Stimulated activated CD4-positive, alpha-beta T cell treated with anti-CD3 and anti-CD28 coated beads, Interleukin-12 subunit alpha, Interleukin-12 subunit beta, amount 100 ng/mL, for 24 hours (primary cell): ENCODE measurements at places on chromosomes 12 and 14.

GRCh38 chr14:20388159-20388558 is 25.1 kb downstream of the TEP1 start:
- DNase-seq: no peak

DNA sequence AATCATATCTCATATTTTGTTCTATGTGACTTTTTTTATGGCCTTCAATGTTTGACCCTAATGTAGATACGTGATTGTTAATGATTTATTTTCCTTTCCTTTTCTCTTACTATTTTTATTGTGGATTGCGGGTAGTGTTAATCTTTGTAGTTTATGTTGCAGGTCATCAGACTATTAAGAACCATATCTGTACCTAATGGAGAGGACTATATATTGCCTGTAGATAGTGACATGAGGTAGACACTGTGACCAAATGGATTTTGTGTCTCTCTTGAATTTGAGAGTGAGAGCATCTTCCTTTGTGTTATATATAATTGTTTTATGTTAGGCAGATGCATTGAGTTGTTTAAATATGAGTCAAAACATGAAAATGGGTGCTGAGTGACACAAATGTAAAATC is 543.4 kb upstream of the MGAT4C start:
- no peak for DNase-seq

DNA sequence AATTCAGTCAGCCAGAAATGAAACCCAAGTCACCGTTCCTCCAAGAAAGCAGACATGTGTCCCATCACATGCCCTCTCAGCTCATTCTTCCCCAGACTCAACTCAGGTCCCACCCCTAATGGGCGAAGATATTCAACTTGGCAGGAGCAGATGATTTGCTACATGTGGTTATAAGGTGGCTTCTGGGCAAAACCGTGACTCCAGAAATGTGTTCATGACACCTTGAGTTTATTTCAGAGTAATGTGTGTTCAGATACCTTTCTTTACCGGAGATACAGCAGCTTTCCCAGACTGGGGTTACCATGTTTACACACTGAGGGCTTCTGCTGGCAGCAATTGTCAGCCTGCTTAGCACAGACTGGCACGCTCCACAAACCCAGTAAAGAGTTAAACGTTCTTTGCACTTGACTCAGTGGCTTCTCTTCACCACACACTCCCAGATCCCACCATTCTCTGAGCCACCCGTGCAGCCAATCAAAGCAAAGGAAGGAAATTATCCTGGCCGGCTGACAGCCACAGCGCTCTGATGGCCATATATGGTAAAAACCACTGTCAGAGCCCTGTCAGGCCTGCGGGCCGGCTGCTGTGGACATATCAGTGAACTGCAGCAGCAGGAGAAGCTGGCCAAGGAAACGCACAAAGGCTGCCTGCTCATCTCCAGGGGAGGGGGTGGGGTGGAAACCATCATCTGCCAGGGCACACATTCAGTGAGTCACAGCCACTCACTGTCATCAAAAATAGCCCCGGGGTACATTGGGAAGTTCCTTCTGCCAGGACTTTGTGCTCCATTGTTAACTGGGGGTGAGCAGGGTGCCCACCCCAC is 39.9 kb downstream of the CORO1C start:
- no peak for DNase-seq

- DNase-seq: no peak
Measured at GRCh38 chr14:51922624-51923023, 62.2 kb downstream of the GNG2 start.

GRCh38 chr14:45359746-45360145 is 106.7 kb upstream of the MIS18BP1 start:
- no peak for DNase-seq

- no peak for DNase-seq
Measured at GRCh38 chr14:23248601-23249000, 10.9 kb downstream of the RNF212B start.

GRCh38 chr12:132907216-132907615 is 19.8 kb upstream of the CHFR start:
- no peak for DNase-seq

DNA sequence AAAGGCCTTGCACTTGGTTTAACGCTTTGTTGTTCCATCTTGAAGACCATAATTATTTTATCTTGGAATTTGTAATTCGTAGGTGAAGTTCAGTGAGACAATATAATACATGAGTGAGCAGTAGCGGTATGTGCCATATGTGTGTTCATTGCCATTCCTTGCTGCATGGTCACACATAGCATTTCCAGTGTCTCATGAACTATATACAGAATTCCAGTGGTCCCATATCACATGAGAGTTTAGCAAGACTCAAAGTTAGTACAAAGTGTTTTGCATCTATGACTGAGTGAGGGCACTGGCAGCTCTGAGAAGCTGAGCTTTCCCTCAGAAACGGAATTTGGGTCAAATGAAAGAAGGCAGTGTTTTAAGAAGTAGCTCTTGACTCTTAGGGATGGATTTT is 359.8 kb downstream of the FOXG1 start:
- no peak for DNase-seq

- no peak for DNase-seq
Measured at GRCh38 chr12:63238892-63239291, 87.9 kb upstream of the AVPR1A start.

GRCh38 chr14:19874842-19875241 is at the start of gene OR4K2:
OR4K2 (plus strand) TSS chr14:19875142; CDS start chr14:19876268, 1,126 bp downstream.
- no peak for DNase-seq

- DNase-seq: no peak
Measured at GRCh38 chr14:61530296-61530695, 165.0 kb upstream of the HIF1A start.

DNA sequence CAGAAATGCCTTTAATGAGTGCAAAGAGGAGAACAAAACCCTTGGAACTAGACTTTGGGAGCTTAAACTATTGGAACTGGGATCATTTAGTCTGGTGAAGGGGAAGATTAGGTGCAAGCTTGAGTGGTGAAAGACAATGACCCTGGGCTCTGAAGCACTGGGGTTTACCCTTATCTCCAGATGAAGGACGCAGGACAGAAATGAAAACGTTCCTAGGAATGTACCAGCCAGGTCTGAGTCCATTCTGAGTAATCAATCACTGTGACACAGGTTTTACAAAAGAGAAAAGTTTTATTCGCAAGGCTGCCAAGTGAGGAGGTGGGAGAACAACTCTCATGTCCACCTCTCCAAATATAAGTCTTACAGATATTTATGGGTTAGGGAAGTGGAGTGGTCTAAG is 249.1 kb downstream of the LRIG3 start:
- DNase-seq: no peak

DNA sequence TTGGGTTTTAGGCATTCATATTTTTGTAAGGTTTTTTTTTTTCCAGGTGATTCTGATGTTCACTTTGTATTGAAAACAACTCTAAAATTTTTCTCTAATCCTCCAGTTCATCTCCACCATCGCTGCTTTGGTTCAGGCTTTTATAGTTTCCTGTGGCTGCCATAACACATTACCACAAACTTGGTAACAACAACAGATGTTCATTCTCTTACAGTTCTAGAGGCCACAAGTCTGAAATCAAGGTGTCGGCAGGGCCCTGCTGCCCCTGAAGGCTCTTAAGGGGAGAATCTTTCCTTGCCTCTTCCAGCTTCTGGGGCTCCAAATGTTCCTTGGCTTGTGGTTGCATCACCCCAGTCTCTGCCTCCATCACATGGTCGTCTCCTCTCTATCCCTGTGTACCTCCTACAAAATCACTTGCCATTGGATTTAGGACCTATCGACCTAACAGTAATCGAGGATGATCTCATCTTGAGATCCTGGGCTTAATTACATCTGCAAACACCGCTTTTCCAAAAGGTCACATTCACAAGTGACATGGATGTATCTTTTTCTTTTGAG is 55.2 kb downstream of the PELI2 start:
- no peak for DNase-seq

- DNase-seq: no peak
Measured at GRCh38 chr12:25958428-25959070, at the start of gene RASSF8. RASSF8 (plus strand) TSS chr12:25958682; CDS start chr12:26055344, 96,662 bp downstream.

GRCh38 chr12:33593753-33594152 is 154.1 kb upstream of the SYT10 start:
- no peak for DNase-seq

DNA sequence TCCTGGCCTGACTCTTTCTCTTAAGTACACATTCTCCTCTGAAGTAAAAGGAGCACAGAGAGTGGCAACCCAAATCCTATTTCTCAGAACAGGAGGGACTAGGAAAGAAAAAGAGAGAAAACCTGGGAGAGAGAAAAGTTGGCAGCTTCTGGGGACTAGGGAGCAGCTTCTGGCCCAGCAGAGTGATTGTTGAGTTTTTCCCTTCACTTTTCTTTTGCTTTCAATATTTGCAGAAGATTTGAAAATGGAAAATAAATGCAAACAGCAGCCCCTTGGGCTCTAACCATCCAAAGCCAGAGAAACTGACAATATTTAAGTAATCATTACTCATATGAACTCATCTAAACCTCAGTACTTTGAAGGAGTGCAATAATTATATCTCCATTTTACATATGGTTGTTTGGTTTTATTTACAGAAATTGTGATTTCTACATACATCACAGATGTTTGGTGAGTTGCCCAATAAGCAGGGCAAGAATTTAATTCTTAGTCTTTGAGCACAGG is 28.8 kb upstream of the IGF1 start:
- DNase-seq: no peak

DNA sequence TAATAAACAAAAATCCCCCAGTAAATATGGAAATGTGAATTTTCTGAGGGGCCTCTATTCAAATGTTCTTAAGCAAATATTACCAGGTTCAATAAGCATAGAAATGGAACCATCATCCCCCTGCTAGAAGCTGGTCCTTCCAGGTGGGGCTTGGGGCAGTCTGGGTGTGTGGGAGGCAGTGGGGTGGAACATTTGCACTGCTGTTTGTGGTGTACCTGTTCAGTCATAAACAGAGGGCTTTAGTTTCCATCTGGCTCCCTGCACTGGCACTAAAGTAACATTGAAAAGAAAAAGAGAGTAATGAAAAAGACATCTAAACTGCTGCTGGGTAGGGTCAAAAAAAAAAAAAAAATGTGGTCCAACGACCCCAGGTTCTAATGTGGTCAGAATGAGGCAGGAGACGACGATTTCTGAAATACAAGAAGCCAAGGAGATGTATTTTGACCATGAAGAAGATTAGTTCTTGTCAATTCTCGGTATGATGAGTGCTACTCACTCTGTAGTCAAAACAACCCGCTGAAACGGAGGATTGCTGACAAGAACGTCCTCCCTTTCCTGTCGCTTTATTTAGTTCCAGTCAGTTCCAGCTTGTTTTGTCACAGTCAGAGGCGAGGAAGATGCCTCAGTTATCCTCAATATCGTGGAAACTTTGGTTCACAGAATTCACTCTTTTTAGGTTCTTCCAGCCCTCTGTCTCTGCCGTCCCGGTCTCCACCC is 44.2 kb upstream of the MANSC4 start:
- no peak for DNase-seq

DNA sequence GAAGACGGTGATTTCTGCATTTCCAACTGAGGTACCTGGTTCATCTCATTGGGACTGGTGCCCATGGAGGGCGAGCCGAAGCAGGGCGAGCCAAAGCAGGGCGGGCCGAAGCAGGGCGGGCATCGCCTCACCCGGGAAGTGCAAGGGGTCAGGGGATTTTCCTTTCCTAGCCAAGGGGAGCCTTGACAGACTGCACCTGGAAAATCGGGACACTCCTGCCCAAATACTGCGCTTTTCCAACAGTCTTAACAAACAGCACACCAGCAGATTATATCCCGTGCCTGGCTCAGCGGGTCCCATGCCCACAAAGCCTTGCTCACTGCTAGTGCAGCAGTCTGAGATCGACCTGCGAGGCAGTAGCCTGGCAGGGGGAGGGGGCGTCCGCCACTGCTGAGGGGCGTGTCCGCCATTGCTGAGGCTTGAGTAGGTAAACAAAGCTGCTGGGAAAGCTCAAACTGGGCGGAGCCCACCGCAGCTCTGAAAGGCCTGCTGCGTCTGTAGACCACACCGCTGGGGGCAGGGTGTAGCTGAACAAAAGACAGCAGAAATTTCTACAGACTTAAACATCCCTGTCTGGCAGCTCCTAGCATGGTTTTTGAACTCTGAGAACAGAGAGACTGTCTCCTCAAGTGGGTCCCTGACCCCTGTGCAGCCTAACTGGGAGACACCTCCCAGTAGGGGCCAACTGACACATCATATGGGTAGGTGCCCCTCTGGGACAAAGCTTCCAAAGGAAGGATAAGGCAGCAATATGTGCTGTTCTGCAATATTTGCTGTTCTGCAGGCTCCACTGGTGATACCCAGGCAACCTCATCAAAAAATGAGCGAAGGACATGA is 77.2 kb downstream of the BAZ1A start:
- DNase-seq: no peak

DNA sequence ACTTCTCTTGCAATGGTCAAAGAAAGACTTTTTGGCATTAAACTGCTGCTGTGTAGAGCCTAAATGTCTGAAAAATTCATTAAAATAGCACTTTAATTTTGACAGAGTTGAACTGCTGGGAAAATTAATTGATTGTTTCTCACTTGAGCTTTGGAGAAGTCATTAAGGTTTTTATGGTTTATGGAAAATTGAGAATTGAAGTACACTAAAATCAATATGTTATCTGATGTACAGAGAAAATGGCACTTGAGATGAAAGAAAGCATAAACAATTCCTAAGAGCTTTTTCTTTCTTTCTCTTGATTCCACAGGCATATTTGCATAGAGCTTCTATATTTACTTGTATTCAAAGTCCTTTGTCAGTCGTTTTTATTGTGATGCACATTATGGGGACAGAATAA is 188.5 kb upstream of the CAND1 start:
- DNase-seq: no peak

DNA sequence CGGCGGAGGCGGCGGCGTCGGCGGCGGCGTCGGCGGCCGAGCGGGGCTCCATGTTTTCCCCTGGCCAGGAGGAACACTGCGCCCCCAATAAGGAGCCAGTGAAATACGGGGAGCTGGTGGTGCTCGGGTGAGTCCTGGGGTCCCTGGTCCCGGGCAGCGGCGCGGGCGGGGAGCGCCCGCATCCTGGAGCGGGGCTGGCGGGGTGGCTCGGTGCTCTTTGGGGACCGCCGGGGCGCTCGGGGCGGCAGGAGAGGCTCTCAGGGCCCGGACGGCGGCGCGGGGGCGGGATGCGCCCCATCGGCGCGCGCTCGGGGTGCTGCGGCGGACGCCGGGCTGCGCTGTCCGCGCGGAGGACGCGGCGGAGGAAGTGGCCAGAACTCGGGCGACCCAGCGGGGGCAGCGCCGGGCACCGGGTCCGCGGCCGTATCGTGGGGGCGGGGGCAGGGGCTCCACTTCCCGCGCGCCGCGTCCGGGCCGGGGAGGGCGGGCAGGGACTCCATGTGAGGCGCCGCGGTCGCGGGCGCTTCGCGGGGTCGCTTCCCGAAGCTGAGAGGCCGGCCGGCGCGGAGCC is 485 bp downstream of the PELI2 start:
- DNase-seq: peak; percentile 3

- peak; percentile 43 for DNase-seq
Measured at GRCh38 chr12:48618541-48618940, 48.7 kb upstream of the LALBA start.

DNA sequence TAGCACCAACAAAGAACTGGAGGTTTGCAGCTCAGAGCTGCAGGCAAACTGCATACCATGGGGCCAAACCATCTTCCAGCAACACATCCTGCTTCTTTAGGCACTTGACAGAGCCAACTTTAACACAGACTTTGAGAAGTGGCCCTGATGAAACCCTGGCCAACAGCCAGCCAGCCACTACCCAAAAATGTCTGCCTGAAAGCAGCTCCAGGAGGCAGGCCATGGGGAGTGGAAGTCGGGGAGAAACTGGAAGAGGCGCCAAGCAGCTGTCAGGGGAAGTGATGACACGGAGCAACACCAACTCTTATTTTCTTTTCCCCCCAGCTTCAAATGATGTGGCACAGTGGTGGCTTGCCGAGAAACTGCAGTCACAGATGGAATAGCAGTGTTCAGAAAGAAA is 110.9 kb upstream of the PLXNC1 start:
- no peak for DNase-seq

GRCh38 chr12:109464642-109465351 is 12.3 kb downstream of the KCTD10 start:
- DNase-seq: no peak

- DNase-seq: no peak
Measured at GRCh38 chr14:53060046-53060445, 93.1 kb downstream of the DDHD1 start.
